ENCODE measurements at places on chromosomes 2 and 18.

GRCh38 chr2:16615687-16616615 is 49.7 kb downstream of the CYRIA start:
- no peak for DNase-seq

DNA sequence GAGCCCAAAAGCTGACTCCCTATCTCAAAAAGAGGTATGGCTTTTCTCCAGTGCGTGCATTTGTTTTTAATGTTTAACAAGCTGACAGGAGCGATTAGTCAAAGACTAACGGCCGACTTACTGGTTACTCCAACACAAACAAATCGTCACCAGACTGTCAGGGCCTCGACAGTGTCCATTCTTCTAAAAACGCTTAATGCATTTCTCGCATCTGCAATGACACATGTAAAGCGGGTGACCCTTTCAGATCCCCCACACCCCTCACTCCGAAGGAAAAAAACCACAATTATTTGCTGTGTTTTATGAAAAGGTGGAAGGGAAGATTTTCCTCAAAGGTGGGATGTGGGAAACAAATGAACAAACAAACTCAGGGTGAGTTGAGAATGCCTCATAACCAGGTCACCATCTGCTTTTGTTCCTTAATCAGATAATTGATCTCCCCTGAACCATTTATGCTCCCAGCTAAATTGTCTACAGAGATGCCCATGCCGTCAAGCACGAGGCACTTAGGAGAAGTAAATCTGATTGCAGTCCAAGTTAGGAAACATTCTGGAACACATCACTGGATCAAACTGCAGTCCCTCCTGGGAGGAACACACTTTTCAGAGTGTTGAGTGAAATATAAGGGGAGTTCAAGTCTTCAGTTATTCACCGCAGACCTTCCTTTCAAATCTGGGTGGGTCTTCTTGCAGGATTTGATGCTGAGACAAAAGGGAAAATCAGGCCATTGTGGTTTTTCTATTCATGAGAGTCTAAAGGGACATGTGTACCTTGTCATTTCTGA is 340.8 kb downstream of the CMPK2 start:
- no peak for DNase-seq

DNA sequence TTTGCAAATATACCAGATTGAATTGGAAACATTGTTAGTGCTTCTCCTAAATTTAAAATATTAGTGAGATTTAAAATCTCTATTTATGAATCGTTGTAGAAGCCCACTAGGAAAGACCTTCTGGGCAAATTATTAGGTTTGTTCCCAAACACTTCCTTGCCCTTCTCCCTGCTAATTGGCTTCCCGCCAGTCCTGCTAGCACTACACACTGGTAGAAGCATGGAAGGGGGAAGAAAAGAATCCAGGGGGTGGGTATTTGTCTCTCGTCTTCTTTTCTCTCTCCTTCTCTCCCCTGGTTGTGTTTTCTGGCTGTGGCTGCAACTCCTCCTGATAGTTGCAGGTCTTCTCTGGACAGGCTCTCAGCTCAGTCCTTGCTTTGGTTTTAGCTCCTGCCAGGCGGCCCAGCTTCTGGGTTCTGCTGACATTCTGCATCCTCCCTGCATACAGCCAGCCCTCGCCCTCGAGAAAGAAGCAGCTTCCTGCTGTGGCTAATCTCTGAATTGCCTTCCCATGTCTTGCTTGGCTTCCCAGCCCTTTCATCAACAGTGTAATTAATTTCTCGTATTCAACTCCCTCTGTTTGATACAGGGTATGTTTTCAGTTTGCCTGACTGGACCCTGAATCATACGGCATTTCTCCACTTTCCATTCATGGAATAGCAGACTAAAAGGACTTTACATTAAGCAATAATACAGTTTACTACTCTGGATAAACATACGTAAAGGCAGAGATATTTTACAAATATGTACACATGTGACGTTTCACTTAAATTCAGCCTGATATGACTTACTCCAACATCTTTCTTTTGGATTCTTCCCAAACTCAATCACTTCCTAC is 6.9 kb upstream of the PARD3B start:
- DNase-seq = no peak

GRCh38 chr2:128395196-128395595 is 76.5 kb upstream of the HS6ST1 start:
- DNase-seq = no peak

GRCh38 chr18:55386545-55386944 is 201.4 kb downstream of the TCF4 start:
- DNase-seq = no peak

GRCh38 chr18:77653792-77654191 is 404.1 kb downstream of the GALR1 start:
- DNase-seq = no peak

- no peak for DNase-seq
Observed at GRCh38 chr2:55718165-55719008, 24.7 kb upstream of the PNPT1 start.

DNA sequence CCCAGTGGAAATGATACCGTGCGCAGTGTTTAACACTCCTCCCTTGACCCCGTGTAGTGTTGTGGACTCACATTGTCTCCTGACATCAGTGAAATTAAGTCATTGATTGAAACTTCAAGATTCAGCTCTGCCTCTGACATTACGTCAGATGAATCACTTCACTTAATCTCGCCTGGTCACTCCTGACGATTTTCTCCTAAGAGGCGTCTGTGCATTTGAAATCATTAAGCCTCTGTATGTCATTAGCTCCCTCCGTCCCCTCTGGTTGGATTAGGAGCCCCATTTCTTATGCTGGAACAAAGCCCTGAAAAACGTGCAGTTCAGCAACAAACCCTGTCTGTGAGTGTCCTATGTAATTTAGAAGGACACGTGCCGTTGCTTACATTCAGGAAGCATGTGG is 36.7 kb upstream of the CNGA3 start:
- DNase-seq = no peak
